ENCODE measurements at places on chromosomes 12 and 14.
A peak's percentile ranks its signal among the peaks of the same experiment; 100 is the strongest.

DNA sequence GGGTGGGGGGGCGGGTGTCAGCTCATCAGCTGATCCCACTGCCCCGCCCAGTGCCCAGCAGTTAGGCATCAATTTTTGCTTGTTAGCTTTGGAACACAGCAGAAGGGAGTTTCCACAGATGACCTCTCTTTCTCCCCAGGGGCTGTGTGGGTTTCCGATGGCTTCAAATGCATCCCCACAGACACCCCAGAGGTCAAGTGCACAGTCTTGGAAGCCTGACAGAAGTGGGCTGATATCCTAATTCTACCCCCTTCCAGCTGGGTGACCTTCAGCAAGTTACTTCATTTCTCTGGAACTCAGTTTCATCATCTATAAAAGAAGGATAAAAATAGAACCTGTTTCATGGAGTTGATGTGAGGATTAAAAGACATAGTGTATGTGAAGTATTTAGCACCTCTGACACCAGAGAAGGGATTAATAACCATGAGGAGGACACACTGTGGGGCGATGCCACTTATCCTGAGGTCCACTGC lies 22.0 kb downstream of the TTC9 start:
- no peak for DNase-seq

GRCh38 chr12:3795492-3796133 lies 42.7 kb upstream of the CRACR2A start:
- no peak for DNase-seq

DNA sequence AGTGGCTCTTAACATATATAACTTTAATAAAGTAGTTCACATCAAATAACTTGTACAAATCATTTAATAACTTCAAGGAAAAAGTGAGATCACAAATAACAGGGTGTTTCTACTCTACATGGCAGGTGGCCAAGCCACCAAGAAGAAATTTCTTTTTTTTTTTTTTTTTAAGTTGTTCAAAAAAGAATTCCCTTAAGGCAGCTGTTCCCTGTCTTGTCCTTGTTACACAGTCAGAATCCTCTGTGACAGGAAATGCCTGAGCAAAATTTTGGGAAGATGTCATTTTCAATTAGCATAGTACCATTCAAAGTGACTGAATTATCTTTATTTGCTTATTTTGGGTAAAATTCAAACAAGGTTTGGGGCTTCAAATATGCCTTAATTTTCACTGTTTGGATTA lies 79.4 kb downstream of the LIN7A start:
- no peak for DNase-seq

GRCh38 chr14:62081012-62081612 lies 318.9 kb downstream of the SNAPC1 start:
- peak; percentile 23 for DNase-seq

- peak; percentile 75 for DNase-seq
Observed at GRCh38 chr14:75522224-75522982, at the start of gene BATF. Gene BATF, plus strand, starts transcription at chr14:75522469. Its CDS starts 214 bp downstream, at chr14:75522683.

- no peak for DNase-seq
Observed at GRCh38 chr12:125092872-125093680, 27.8 kb downstream of the AACS start.

DNA sequence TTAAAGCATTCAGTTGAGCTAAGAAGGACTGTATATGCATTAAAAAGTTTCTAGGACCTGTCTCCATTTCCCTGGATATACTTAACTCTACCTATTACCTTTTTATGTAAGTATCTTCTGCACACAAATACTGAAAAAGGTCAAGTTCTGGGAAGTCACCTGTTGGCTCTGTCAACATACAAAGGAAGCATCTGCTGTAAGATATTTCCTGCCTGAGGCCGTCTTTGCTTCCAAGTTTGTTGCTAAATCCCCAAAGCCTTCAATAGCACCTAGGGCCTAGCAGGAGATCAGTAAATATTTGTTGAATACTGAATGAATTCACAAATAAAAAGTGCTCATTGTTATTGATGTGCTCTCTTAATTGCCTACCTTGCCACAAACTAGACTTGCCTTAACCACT lies 188.4 kb downstream of the DUSP6 start:
- no peak for DNase-seq

GRCh38 chr14:32252030-32252670 lies 49.1 kb upstream of the RNU6-8 start:
- DNase-seq = peak; percentile 47

GRCh38 chr12:23399402-23399933 lies 550.0 kb downstream of the SOX5 start:
- DNase-seq = no peak

DNA sequence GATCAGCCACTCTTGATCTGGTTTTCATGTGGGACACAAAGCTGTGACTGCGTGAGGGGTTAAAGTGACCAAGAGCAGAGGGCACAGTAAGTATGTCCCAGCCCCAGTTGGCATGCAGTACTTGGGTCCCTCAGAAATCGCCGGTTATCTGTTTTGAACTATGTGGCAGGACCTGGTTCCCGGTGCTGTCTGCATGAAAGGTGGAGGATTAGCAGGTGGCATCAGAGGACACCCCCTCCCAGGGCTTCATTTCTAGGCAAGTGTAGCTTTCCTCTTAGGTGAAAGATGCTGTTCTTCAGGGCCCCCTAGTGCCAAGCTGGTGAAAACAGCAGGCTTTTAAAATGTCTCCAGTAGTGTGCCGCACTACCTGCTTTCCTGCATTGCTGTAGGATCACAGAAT lies 57.1 kb downstream of the ATG14 start:
- DNase-seq = peak; percentile 69
